ENCODE measurements at places on chromosomes 5 and 9.

- peak; percentile 35 for DNase-seq
Measured at GRCh38 chr5:129904667-129905472, 605 bp downstream of the CHSY3 start.

DNA sequence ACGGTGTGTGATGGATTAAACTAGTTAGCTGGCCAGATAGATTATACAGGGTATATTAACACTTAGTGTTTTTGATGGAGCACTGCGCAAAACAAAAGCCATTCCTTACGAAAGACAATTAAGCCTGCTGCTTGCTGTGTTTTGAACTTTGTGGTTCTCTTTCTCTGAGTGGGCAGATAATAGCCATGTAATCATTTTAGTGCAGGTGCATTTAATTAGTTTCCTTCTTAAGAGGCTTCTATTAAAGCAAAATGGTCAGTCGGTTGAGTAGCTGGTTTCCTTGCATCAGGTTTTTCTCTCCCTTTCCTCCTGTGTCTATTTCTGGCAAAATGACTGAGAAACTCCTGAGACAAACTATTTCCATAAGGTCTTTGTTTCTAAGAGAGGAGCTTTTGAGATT is 512.5 kb downstream of the DMAC1 start:
- DNase-seq, result no peak

DNA sequence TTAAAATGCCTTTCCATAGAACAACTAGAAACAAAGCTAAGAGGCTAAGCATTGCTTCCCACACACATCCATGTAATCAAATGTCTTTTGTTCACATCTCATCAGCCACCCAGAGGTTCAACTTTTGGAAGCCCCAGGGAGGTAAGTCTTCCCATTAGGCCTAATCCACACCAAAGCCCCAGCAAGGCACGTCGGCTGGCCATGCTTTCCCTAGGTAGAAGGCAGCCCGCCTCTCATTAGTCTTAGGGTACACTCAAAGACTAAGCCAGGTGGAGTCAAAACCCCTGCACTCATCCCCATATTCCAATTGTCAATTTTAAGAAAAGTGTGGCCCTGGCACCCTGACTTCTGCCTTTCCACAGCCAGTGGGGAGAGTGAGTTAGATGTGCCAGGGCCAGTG is 87.9 kb downstream of the ATPSCKMT start:
- DNase-seq, result no peak

DNA sequence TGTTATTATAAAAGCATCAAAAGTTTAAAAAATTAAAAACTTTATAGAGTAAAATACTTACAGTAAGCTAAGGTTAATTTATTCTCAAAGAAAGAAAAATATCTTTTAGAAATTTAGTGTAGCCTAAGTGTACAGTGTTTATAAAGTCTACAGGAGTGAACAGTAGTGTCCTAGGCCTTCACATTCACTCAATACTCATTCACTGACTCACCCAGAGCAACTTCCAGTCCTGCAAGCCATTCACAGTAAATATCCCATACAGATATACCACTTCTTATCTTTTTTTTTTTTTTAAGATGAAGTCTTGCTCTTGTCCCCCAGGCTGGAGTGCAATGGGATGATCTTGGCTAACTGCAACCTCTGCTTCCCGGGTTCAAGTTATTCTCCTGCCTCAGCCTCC is 73.1 kb upstream of the FST start:
- no peak for DNase-seq

DNA sequence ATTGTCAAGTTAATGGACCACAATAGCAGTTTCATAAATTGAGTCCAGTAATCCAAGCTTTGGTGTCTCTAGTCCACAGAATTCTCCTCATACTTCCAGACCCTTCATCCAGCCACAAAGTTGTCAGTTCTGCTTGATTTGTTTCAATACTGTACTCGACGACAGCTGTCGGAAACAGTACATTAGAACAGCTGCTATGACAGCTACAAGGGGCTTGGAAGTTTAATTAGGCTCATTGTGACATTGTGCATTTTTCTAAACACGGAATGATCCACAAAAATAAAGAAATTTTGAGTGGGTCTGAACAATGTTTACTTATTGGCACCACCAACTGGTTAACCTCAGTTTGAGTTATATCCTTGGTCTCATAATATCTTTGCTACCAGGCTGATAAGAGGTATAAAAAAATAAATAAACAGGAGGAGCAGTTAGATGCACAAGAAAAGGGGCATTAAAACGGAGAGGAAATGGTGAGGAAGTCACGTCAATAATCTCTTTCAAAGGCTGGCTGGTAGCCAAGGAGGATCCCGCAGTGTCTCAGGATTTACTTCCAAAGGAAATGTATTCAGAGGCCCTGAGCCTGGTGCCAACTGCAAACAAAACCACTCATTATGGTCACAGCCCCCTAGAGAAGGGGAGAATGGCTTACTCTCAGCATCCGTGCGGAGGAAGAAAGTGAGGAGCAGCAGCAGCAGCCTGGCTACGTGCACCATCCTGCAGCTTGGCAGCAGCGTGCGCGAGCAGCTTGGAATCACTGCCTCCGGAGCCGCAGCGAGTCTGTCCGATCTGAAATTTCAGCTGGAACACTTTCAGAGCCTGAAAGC is 933.8 kb upstream of the DMAC1 start:
- peak; percentile 83 for DNase-seq

DNA sequence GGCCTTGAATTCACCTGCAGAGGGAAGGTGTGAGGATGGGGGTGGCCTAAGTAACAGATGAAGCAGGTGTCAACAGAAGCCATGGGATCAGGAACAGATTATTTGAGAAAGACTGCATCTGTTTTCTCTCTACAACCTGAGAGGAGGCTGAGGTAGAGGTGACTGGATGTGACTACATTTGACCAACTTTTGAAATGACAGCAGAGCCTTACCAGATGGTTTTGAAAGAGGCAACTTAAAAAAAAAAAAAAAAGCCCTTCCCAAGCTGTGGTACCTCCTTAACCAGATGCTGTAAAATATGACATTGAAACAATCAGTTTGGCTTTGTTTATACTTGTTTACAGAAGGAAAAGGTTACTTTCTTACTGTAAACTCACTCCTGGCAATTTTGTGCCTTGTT is 108.6 kb downstream of the TRIO start:
- no peak for DNase-seq

DNA sequence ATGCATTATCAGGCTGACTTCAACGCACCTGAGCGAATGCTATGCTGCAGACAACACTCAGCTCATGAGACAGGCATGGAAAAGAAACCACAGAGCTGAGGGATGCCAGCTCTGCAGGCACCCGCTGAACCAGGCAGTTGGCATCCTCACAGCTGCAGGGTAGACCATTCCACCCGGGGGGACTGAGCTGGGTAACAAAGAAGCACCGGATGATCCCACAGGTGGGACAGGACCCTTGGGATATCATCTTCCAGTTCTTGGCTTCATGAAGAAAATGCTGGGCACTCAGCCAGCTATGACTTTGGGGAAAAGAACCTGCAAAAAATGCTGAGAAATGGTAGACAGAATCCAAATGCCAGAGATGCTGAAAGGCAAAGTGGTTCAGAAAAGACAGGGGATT is 9.6 kb downstream of the EPB41L4B start:
- no peak for DNase-seq

- DNase-seq, result peak; percentile 89
Measured at GRCh38 chr5:149803641-149804468, 73.7 kb downstream of the PPARGC1B start.

Data from muscle of leg (tissue), 16 donors.